Spleen (tissue), 13 donors: ENCODE measurements at places on chromosomes 11 and 22. TPM values are rescaled to one million over a fixed set of nuclear protein-coding genes. Genes with fewer than 3 reads are reported as not detected.

GRCh38 chr11:37804666-37805065 lies 1206.6 kb upstream of the RAG2 start:
- no peak for DNase-seq

- no peak for DNase-seq
These were observed 49.2 kb downstream of the STK33 start for GRCh38 chr11:8544807-8545206.

GRCh38 chr11:120514541-120515121 lies 3.1 kb downstream of the GRIK4 start:
- DNase-seq, result peak; percentile 72

DNA sequence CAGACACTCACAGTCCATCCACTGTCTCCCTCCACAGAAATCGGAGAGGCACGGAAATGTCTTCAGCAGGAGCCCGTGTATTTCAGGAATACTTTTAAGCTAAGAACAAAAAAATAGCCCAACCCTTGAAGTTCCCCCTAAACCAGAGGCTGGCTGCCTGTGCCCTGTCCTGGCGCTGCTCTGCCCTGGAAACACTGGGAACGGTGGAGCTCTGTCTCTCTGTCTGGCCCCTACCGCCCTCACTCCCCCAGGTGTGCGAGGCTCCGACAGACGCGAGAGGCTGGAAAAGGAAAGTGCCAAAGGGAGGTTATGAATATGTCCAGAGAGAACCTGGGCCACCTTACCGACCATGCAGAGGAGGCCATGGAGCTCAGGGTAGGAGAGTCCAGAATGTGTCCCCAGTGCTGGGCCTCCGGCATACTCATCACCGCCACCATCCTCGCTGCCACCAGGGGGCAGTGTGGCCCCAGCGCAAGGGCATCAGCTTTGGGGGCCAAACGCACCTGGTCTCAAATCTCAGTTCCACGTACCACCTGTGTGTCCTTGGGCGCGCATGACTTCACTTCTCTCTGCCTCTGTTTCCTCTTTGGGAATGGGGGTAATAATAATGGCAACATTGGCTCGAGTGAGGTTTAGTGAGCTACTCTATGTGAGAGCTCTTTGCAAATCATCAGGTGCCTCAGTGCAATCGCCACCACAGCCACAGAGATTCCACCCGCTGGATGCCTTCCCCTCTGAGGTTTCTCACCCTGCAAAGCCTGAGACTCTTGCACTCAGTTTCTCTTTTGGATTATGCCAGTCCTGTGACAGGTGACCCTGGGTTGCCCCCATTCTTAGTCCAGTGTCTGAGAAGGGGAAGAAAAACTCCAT lies 10.4 kb upstream of the SLCO2B1 start:
- peak; percentile 91 for DNase-seq

PYGM gene
- total RNA-seq, result 5.1 TPM

- no peak for DNase-seq
These were observed 104.2 kb downstream of the TEAD1 start for GRCh38 chr11:12778240-12778905.

DNA sequence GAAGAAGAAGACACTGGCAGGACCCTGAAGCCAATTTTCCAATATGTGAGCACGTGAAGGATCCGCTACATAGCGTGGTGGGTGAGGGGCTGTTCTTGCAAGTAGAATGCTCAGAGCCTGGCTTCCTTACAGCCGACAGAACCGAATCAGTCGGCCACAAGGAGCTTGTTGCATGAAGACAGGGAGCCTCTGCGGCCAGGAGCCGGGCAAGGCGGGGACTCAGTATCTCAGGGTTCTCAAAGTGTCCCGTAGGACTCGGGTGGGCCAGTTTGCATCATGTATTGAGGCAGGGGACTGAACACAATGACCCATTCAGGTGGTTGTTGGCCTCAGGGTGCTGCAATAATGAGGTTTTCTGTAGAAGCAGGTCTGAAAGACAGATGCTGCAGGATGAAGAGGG lies 289.5 kb downstream of the NTM start:
- no peak for DNase-seq

EXPH5 gene
- 0.88 TPM for total RNA-seq

OR10A2 gene
- total RNA-seq, result not detected

MMP3 gene
- not detected for total RNA-seq

DNA sequence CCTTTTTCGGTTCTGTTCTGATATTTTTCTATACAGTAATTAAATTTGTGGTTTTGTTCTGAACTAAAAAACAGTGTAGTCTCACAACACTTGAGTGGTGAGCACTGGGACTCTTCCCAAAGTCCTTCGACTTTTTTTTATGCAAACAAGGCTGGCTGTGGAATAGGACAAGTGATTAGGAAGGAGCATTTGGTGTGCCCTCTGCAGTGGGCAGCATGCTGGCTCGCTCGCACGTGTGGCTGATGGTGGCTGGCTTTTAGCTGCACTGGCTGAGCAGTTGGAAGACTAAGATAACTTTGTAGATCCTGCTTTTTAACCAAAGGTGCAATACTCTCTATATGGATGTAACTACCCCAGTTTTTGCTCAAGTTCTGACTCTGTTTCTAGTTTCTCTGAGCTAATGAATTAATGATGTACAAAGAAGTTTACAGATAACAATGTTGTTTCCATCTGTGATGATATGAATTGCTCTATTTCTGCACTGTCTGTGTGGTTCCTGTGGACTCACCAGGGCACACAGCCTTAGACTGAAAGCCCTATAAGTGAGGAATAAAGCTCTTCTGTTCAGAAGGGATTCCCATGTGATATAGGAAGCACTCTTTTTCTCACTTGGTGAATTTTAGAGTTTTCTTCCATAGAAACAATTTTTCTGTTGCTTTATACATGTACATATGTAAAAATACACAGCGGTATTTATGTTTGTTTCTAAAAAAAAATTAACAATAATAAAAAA lies 143.1 kb upstream of the RASSF10 start:
- no peak for DNase-seq

- DNase-seq, result no peak
These were observed 158.9 kb upstream of the MTNR1B start for GRCh38 chr11:92810423-92811064.

MYO18B gene
- total RNA-seq, result 0.16 TPM

DNA sequence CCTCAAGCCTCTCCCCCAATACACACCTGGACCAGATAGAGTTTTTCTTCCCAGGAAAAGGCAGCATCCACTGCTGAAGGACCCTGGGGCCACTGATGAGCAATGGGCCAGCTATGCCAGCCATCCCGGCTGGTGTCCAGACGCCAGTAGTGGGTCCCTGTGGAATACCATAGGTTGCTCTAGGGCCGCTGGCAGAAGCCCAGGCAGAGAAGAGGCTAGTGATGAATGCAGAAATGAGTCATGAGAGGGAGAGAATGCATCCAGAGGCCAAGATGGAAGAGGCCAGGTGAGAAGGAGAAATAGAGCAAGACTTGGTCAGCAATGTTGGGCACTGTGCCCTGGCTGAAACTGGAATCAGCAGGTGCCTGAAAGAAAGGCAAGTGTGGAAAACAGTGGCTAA lies 8.9 kb downstream of the HPX start:
- DNase-seq, result no peak

GPR83 gene
- total RNA-seq, result 0.11 TPM

RAB38 gene
- total RNA-seq, result 1.2 TPM

DNA sequence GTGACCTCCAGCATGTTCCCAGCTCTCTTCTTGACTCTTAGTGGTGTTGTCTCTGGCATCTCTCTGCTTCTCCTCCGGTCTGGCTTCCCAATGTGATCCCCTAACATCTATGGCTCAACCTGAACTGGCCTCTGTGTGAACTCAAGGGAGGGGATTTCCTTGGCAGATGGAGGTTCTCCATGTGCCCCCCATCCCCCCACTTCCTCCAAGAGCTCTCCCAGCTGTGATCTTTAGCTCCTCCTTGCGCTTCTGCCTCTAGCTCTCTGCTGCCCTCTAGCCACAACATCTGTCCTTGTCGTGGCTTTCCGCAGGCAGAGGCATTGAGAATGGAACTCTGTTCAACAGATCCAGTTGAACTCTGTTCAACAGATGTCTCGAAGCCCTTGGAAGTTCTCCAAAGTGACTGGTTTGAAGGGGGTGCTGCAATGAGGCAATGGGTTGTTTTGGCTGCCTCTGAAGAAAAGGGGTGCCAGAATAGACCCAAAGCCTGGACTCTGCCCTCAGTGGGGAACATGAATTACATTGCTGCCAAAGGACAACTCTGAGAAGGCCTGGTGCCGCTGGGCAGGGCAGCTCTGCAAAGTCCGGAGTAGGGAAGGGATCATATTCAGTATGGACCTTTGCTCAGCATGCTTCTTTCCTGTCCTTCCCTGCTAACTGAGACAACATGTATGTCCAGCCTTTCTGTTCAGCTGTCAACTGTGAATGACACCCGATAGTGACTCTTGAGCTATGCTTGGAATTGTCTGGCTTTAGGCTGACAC lies 61.9 kb downstream of the ADM start:
- DNase-seq, result peak; percentile 80

INS gene
- not detected for total RNA-seq

- DNase-seq, result no peak
These were observed 3.2 kb upstream of the SYT13 start for GRCh38 chr11:45289369-45289768.

- DNase-seq, result no peak
These were observed 68.5 kb upstream of the C11orf58 start for GRCh38 chr11:16669799-16670415.

DNA sequence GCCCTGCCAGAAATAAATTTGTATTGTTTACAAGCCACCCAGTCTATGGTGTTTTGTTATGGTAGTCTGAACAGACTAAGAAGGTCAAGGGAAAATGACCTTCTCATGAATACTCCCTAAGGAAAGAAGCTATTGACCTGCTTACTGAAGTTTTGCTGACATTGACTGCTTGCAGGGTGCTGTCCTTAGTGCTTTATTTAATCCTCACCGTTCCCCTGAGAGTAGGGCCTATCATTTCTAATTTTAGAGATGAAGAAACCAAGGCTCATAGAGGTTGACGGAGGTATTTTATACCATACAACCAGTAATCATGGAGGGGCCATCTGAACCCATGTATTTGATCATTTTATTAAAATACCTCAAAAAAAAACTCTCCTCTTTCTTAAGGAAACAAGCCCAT lies 66.7 kb upstream of the INCENP start:
- no peak for DNase-seq
